ENCODE measurements at places on chromosomes 2 and 18.

GRCh38 chr2:8488001-8488738 lies 193.7 kb upstream of the ID2 start:
- no peak for DNase-seq

GRCh38 chr2:46276642-46277041 lies 20.6 kb upstream of the EPAS1 start:
- no peak for DNase-seq

- DNase-seq, result peak; percentile 70
Measured at GRCh38 chr18:23619388-23619881, 33.1 kb upstream of the NPC1 start.

- no peak for DNase-seq
Measured at GRCh38 chr2:111703759-111704158, 180.2 kb downstream of the ANAPC1 start.
